ENCODE measurements at places on chromosomes 4 and X. TPM values are rescaled to one million over a fixed set of nuclear protein-coding genes. Genes with fewer than 3 reads are reported as not detected.
A peak's percentile ranks its signal among the peaks of the same experiment; 100 is the strongest.

DNA sequence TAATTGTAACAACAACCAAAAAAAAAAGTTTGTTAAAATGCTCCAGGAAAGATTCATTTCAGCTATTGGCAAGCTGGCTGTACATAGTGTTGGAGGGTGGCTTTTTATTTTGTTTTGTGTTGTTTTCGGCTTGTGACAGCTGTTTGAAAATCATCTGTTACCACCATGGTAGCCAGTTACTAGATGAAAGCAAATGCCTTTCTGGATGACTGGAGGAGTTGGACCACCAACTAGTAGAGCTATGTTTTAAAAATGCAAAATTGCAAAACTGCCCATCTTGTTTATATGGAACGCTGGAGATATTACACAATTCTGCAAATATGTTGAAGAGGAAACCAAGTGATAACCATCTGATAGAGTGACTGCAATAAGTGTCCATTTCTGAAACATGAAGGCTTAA is 53.2 kb upstream of the TNIP3 start:
- no peak for DNase-seq

DNA sequence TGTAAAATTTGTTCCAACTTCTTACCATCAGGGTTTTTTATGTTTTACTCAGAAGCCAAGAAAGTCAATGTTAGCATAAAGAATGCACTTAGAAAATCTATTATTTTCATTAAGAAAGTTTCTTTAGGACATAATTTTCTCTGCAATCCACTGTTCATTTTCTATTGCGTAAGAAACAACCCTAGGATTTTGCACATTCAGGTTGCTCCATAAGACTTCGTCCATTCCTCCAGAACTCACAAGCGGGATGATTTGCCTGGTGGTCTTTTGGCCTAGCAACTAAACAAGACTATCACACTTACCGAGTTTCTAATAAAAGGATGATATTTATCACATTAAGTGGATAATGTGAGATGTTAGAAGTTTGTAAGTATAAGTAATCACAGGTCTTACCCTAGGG is 376.3 kb upstream of the INTU start:
- DNase-seq: no peak

GRCh38 chr4:38075370-38076152 is 115.4 kb downstream of the PTTG2 start:
- DNase-seq: peak; percentile 69

DNA sequence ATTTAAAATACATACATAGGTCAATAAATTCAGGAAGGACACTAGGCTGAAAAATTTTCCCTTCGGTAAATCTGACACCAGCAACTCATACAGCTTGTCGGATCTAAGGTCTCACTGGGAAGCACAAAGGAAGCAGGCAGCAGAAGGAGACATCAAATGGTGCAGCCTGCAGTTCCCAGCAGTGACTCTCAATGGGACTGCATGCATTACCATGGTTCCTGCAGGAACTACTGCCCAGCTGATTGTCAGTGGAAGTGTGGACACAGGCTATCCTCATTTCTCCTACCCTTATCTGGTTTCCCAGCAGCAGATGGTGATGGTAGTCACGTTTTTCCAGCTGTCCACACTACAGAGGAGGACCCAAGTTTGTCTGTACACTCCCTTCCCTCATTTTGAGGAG is 113.3 kb downstream of the PPP1R2C start:
- no peak for DNase-seq

DNA sequence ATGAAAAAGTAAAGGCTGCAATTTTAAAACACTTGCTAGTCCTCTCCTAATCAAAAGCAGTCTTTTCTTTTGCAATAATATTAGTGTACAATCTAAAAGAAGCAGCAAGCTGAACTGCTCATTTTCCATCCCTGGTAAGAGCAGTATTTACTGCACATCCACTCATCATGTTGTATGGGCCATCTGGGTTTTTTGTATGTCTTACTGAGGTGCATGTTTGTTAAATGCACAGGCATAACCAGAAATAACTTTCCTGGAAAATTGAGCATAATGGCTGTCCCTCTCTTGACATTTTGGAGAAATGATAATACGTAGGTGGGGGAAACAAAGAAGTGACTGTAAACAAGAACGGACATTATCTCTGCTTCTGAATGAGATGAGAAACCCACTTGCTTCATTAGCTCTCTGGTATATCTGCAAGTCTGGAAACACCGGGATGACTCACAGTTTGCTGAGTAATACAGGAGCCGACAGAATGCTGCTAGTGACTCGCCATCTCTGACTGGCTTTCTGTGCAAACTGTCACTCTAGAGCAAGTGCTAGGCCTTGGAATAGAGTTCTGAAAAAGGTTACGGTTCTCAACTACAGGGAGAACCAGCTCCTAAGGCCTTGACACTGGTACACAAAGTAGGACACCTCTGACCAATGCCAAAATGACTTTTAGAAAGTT is 85.7 kb upstream of the MTM1 start:
- peak; percentile 83 for DNase-seq

DNA sequence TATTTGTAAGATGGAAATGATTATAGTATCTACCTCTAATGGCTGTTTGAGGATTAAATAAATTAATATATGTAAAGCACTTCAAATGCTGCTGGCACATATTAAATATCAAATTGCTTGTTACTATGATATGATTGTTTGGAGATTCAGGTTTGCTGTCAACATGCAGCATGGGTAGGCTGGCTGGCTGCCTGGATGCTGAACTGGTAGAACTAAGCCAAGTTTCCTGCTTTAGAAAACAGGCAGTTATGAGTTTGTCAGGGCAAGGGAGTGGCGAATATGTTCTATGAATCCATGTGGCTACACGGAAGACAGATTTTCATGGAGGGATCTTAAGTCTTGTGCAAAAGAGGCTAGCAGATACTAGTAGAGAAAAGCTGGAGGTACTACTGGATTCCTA is 239.6 kb downstream of the GBA3 start:
- no peak for DNase-seq

- no peak for DNase-seq
These were observed 929.7 kb downstream of the C4orf33 start for GRCh38 chr4:130025701-130026100.

DNA sequence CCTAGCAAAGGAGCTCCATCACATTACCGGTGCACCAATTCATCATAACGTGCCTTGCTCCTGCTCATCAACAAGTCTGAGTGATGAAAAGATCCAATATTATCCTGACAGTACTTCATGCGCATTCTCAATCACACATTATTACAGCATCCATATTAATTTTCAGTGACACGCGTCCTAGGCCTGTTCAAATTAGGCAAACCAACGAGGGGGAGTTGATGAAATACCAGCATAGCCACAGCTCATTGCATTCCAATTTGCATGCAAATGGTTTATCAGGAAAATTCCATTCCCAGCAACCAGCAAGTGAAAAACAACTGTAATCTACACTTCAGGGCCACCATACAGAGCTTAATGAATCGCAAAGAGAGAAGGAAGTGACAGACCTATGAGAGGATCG is 236.9 kb downstream of the DCLK2 start:
- DNase-seq: no peak

DNA sequence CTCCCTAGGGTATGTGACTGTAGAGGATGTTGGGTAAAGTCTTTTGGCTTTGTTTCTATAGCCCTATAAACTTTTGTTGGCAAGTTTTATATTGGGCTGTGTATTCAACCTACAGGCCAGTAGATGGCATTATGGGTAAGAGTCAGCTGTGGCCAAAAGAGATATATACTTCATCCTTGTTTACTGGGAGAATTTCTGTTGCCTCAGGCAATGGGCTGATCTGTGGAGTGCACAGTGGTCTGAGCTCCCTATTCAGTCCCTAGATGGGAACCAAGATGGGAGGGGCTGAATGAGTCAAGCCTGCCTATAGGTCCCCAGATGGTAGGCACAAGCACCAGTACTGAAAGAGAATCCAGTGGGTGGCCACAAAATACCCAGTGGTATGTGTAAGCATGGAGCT is 580.6 kb downstream of the EPHA5 start:
- peak; percentile 29 for DNase-seq

DNA sequence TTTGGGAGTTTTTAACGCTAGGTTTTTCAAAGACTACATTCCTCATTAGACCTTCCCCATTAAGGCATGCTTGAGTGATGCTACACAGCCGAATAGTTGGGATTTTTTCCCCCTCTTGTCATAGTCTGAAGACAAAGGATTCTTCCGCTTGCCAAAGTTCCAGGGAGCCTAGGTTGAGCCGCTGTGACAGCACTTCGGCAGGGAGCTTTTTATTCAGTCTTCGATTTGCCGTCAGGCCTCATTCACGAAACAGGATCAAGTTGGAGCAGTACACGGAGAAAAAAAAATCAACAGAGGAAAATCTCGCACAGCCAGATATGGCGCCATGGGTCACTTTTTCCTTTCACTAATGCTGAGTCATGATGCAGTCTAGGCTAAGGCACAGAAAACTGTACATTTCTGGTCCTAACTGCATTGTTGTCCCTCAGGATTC is 24.3 kb downstream of the SHROOM3 start:
- DNase-seq: peak; percentile 74

- peak; percentile 83 for DNase-seq
These were observed at the start of gene SLIT2 for GRCh38 chr4:20251796-20252655. SLIT2 (plus strand) TSS chr4:20251905; CDS start chr4:20253816, 1,911 bp downstream.

DNA sequence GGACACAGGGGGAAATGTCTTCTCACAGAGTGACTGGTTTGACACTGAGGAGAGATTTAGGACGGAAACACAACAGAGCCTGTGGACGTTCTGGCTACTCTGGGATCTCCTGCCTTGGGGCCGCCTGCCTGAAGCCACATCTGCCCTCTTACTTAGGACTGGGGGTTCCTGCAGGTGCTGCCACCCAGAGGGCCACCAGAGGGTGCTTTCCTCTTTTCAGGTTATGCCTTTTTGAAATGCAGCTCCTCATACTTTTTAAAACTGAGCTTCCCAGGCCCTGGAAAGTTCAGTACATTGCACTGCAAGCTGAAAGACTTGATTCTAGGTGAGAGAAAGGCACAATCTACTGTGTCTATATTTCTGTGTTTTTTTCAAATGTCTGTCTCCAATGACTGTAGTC is 92.2 kb upstream of the PGRMC2 start:
- peak; percentile 31 for DNase-seq

- peak; percentile 46 for DNase-seq
These were observed 22.5 kb downstream of the MID1 start for GRCh38 chrX:10597871-10598270.

GRCh38 chr4:139988863-139989765 is 164.9 kb downstream of the MAML3 start:
- DNase-seq: peak; percentile 94

- DNase-seq: peak; percentile 39
These were observed 19.5 kb downstream of the EPGN start for GRCh38 chr4:74327762-74328161.

GRCh38 chr4:7632341-7632740 is 197.6 kb upstream of the PSAPL1 start:
- DNase-seq: no peak

DNA sequence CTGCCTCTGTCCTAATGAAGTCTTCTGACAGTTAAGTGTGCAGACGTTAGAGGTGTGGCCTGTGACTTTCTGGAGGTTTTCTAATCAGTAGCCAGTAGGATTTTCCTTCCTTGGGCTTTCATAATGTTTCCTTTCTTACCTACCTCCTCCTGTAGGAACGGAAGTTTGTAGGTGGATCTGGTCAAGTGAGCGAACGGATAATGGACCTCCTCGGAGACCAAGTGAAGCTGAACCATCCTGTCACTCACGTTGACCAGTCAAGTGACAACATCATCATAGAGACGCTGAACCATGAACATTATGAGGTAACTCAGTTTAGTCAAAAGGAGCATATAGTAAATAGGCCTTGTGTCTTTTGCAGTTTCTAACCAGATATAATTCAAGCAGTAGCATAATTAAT is 75.0 kb downstream of the MAOA start:
- DNase-seq: no peak

DNA sequence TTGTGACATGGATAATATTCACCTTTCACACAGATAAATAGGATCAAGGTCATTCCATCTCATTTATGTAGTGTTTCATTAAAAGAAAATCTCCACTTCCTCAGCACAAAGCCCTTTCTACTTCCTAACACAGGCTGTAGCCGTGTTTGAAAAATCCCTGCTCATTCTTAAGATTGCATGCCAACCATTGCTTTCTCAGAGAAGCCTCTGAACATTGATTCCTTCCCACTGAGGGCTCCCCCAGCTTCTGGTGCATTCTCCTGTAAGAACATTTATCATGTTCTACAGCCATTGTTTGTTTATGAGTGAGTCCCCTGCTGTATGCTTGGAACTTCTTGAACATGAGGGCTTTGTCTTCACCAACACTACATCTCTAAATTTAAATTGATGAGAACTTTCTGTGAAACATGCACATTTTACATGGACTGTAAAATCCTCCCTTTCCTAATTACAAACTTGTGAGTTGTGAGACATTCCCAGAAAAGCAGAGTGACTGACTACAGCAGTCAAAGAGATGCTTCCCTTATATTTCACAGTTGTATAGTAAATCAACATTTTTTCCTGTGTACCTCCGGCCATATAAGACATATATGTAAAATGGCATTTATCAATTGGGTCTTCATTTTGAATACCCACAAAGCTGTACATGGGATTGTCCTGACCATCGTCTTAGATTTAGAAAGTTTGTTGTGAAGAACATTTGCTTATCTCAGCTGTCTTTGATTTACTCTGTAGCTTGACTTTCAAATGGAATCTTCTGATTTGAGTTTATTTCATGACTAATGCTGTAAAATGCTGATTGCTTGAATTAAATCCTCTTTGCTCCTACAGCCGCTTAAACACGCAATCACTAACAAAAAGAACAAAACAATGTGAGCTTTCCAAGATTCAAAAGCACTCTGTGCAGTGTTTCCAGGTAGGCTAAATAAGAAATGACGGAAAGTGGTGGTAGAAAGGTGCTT is 600.5 kb upstream of the SLIT2 start:
- DNase-seq: no peak

DNA sequence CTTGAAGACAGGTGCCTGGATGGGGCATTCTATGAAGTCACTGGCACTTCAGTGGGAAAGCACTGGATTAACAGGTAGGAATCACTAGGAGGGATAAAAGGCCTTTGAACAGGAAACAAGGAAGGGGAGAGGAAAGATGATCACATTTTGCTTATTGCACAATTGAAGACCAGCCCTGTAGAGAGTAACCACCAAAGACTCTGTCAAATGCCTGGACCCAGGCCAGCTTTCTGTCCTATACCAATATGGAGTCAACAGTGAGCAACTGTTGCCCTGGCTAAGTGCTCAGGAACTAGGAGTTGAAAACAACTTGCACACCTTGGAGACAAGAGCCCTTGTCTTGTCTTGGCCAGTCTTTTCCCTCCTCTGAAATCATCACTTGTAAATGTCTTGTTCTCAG is 14.1 kb upstream of the RTL3 start:
- no peak for DNase-seq

DNA sequence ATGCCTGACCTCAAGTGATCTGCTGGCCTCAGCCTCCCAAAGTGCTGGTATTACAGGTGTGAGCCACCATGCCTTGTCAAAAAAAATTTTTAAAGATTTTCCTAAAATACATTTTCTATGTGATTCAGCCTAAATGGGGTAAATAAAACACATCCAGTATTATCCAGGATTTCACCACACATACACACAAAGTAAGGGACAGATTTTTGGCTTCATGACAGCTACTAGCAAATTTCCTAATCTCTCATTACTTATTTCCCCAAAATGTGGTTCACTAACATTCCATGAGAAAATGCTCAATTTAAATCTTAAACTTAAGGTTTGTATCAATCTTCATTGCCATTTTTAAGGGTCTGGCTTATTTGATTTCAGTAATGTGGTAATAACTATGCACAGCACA is 348.5 kb upstream of the INTU start:
- DNase-seq: no peak

Gene SLC9B1
- 0.24 TPM for total RNA-seq

Gene IL3RA
- total RNA-seq: not detected

Gene CHM
- 17.1 TPM for total RNA-seq

Gene UGT2B15
- total RNA-seq: not detected

Gene CLGN
- total RNA-seq: not detected

Gene APLN
- total RNA-seq: 0.98 TPM

Gene CT45A5
- 0.29 TPM for total RNA-seq

Gene TCEAL6
- total RNA-seq: not detected

Gene TMEM271
- total RNA-seq: not detected

Gene UCHL1
- 98.2 TPM for total RNA-seq

Data from RPMI7951 (cell line).